CD4-positive, alpha-beta T cell treated with Interleukin-15 for 1 hour (primary cell): ENCODE measurements at places on chromosomes 7 and 10.

DNA sequence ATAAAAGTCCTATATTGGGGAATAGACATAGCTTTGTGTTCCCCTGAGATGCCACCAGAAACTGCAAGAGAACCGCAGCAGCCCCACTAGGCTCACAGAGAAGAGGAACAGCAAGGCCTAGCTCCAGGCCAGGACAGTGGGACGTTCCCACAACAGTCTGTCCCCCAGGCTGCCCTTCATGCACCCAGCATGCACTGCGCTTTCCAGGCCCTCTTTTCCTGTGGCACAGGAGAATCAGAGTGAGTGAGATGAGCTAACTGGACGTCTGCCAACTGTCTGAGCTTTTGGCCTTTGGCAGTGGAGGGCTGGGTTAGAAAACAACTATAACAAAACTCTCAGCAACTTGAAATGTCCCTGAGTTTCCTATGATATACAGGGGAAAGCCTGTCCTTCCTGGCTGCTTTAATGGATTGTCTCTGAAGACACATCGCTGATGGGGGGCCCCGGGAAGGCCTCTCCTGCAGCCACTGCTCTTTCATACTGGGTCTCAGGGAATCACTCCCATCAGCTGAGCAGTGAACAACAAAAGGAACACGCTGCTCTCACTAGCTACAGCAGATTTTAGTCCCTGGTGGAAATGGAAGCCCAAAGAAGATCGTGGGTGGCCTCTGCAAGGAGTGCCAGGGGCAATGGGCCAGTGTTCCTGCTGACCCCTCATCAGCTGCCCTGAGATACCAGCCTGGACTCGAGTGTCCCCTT, 53.5 kb downstream of the PODXL start:
- DNase-seq: no peak

DNA sequence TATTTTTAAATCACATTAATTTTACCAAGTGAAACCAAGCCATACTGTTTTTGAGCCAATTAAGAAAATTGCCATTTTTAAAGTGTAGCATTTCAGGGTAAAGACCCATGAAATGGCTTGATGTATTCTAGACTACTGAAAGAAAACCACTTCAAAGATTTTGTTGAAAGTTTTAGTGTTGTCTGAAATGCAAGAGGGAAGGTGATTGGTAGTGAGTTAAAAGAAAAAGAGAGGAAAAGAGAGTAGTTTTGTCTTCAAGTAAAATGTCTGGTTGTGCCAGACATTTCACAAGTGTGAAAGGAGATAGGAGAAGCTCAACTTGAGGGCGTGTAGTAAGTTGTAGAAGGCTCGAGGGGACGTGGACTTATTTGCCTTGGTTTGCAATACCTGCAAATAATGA, 41.6 kb downstream of the CALML5 start:
- no peak for DNase-seq

GRCh38 chr10:43888586-43888985, 239.9 kb upstream of the ZNF32 start:
- no peak for DNase-seq

DNA sequence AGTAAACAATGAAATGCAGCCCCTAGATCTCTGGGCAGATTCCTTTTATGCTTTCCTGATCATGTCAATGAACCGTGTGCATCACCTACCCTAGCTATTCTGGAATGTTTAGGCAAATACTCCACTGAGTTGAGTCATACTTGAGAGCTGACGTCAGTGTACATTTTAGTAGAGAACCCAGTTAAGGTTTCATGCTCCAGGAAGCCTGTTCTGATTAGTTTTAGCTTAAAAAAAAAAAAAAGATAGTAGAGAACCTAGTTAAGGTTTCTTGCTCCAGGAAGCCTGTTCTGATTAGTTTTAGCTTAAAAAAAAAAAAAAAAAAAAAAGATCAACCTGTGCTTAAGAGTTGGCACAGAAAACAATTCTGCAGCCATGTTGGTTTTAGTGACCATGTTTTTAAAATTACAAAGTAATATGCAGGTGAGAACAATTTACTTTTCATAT, 3.7 kb upstream of the MCU start:
- DNase-seq: no peak
